NAMALWA (cell line): ENCODE measurements at places on chromosomes 1 and 21.

GRCh38 chr1:237702161-237702560 lies 188.6 kb downstream of the ZP4 start:
- no peak for DNase-seq

GRCh38 chr21:36692835-36693488 lies 6.0 kb upstream of the SIM2 start:
- no peak for DNase-seq

GRCh38 chr1:172941471-172941870 lies 109.3 kb downstream of the TNFSF18 start:
- no peak for DNase-seq

- DNase-seq: no peak
These were observed 25.1 kb upstream of the BRDT start for GRCh38 chr1:91924146-91924545.

DNA sequence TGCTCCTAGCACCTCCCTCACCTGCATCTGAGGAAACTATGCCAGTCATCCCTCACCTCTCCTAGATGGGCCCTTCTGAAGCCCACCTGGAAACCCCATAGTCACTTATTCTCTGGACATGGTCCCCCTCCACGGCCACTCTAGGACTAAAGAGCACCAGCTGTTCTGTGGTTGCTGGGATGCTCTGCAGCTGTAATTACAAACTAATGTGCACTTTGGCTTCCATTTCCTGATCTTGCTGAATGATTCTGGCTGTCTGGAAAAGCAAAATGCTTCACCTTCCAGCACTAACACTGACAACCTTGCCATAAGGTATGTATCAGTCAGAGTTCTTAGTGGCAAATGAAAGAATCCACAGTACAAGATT lies 48.7 kb upstream of the PSEN2 start:
- DNase-seq: no peak

DNA sequence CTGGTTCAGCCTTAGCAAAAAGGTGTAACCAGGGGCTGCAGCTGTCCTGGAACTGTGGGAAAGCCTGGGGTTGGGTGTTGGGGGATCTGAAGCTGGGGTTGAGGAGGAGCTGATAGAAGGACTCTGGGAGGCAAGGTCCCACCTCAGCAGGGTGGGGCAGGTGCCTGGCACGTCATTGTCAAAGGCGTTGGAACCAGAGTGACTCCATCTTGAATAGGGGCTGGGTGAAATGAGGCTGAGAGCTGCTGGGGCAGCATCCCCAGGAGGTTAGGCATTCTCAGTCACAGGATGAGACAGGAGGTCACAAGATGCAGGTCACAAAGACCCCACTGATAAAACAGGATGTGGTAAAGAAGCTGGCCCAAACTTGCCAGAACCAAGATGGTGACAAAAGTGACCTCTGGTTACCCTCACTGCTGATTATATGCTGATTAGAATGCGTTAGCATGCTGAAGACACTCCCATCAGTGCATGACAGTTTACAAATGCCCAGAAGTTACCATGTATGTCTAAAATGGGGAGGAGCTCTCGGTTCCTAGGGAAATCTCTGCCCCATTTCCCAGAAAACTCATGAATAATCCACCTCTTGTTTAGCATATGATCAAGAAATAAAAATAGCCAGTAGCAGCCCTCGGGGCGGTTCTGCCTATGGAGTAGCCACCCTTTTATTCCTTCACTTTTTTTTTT lies 85.4 kb downstream of the IER5 start:
- DNase-seq: no peak

GRCh38 chr1:240100371-240100934 lies 8.8 kb downstream of the FMN2 start:
- DNase-seq: no peak

- no peak for DNase-seq
These were observed 1.4 kb downstream of the SPTA1 start for GRCh38 chr1:158685085-158685484.

DNA sequence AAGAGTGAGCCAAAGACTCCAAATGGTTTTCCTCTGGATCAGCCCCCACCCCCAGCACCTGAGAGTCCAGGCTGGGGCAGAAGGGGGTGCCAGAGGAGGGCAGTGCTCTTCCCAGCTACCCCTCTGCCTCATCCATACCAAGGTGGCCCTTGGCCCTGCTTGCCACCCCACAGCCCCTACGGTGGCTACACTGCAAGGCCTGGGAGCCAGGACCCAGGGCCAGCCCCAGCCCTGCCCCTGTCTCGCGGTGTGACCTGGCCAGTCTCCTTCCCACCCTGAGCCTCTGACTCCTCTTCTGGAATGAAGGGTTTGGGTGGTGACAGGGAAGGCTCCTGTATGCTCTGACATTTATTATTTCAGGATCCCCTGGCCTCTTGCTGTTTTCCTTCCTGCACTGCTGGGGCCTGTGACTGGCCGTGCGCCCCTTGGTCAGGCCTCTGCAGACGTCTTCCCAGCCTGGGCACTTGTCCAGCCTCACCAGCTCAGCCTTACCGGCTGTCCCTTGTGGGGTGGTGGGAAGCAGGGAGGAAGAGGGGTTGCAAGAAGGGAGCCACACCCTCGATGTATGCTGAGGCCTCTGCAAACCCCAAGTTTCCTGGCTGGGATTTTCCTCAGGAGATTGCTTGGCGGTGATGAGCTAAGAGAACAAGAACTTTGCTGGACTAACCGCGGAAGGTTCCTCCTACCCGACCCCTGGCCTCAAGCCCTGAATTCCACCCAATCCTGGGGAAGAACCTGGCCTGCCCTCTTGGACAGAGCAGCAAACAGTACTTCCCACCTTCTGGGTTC lies 13.5 kb downstream of the ASAP3 start:
- DNase-seq: no peak

GRCh38 chr1:97791251-97791650 lies 129.6 kb downstream of the DPYD start:
- peak; percentile 8 for DNase-seq

DNA sequence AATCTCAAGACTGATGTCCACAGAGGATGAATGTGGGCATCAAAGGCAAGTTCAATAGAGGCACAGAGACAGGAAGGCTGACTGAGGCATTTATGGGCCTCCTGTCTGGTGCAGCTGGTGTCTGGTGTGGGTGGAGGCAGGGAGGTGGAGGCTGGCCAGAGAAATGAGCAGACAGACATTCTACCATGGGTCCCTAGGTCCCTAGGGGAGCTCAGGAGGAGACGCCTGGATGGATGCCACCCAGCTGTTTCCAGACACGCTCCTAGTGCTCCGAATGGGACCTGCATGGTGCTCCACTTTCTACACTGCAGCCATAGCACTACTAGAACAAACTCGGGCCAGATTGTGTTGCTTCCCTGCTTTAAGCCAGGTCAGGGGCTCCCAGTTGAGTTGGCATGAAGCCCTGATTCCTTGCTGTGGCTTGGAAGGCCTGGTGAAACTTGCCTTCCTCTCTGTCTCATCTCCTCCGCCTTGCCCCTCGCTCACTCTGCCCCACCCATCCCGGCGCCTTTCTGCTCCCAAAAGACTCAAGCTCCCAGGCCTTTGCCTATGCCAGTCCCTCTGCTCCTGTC lies 25.3 kb downstream of the PADI2 start:
- DNase-seq: no peak

DNA sequence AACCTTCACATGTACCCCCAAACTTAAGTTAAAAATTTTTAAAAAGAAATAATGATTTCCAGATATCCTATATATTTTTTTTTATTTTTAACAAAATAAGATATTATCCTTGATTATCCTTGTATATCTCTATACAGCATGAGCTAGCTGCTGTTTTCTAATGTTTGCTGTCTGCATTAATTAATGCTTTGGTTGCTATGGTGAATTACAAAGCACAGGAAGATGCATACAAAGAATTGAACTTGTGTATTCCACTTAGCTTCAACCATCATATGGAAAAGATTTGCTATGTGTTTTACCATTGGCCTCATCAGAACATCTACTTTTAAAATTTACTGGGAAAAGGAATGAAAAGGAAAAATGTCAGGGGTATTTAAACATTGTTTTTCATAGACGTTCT lies 35.4 kb downstream of the VPS45 start:
- DNase-seq: peak; percentile 28

DNA sequence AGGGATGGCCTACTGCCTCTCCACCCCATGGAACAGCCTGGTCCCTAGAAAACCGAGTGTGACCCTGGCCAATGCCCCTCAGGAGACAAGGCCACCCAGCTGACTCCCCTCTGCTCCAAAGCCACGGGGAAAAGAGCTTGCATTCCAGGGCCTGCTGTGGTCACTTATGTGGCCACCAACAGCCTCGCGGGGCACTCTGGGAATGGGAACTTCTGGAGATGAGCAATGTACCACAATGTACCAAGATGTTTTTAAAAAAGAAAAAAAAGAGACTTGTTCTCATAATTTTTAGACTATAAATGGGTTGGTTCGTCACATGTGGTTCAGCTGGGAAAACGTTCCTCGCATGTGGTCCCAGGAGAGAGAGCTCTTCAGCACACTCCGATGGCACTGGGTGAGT lies 62.8 kb downstream of the SLC66A1 start:
- no peak for DNase-seq

DNA sequence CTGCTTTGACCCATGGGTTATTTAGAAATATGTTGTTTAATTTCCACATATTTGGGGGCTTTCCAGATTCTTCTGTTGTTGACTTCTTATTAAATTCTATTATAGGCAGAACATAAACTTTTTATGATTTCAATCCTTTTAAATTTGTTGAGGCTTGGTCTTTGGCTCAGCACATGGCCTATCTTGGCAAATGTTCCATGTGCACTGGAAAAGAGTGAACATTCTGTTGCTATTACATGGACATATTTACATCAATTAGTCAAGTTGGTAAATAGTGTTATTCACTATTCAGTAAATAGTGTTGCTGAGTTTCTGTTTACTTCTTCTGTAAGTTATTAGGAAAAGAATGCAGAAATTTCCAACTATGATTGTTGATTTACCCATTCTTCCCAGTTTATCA lies 75.4 kb downstream of the ETS2 start:
- DNase-seq: no peak

DNA sequence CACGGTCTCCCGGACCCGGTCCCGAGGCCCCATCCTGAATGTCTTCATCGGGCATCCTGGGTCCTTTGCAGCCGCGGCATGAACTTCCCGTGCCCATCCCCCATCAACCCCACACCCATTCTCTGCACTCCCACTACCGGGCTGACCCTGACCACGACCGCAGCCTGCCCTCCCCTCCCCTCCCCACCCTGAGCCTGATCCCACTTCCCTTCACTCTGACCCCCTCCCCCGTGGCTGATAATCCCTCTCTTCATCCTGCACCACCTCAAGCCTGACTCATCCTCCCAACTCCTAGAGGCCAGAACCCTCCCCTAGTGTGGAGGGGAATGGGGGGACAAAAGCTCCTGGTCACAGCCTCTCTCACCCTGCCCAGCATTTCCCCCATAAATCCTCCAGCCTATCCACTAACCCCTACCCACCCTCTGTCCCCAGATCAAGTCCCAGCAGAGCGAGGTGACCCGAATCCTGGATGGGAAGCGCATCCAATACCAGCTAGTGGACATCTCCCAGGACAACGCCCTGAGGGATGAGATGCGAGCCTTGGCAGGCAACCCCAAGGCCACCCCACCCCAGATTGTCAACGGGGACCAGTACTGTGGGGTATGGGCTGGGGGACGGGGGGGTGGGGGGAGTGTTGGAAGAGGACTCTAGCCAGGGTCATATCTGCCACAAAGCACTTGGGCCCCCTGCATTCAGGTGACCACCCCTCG lies 602 bp downstream of the SH3BGRL3 start:
- no peak for DNase-seq

DNA sequence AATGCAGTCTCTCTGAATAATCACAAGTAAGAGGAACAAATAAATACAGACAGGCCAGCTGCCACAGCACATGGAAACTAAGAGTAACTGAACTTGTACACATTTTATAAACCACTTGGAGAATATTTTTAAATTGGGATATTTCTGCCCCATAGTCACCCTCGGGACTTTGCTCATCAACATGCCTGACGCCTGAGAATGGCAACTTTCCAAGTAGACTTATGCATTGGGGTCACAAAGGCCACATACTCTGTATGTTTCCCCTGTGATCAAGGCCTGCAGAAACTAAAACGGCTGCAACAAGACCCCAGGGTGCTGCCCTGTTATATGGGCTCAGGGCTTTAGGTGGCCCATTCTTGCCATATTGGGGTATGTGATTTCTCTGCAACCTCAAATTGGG lies 38.3 kb upstream of the GJA5 start:
- DNase-seq: no peak

GRCh38 chr1:53308506-53308905 lies 19.4 kb downstream of the LRP8 start:
- DNase-seq: no peak

DNA sequence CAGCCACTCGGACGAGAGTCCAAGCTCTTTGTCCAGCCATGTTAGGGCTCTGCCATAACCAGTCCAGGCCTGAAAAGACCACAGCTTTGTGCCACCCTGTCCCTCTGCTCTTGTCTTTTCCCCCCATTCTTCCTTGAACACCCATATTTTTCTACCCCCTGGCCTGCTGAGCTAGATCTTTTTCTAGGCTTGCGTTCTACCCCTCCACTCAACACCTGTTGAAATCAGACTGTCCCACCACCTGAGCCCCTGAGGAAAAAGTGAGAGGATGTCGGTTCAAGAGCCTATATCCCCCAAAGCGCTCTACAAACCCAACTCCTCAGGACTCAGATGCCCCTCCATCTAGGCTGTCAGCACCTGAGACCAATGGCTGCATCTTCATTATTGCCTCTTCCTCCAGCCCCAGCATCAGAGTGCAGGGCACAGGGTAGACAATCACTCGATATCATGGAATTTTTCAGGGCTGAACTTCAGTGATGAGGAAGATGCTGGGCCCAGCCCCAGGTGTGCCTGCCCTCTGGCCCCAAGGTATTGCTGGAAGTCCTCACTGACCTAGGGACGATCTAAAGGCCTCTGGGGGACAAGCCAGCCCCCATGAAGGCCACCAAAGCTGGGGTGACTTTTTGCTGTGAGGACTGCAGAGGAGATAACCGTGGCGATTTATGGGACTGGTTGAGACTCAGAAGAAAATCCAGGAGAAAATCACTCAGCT lies 75.3 kb downstream of the CD247 start:
- no peak for DNase-seq

DNA sequence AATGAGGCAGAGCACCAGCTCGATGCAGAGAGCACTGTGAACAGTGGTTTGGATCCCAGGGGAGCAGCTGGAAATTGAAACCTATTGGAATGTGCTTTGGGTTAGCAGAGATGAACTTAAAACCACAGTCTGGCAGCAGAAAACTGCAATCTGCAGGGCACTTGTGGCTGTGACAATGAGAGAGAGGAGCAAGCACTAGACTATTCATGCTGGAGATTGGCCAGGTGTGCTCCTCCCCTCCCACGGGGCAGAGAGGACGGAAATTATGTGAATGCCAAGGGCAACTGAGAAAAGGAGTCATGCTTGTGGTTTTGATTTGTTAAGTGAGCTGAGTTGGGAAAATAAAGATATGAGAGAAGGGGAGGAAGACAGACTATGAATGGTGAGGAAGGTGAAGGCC lies 38.1 kb downstream of the HSD3B2 start:
- no peak for DNase-seq

DNA sequence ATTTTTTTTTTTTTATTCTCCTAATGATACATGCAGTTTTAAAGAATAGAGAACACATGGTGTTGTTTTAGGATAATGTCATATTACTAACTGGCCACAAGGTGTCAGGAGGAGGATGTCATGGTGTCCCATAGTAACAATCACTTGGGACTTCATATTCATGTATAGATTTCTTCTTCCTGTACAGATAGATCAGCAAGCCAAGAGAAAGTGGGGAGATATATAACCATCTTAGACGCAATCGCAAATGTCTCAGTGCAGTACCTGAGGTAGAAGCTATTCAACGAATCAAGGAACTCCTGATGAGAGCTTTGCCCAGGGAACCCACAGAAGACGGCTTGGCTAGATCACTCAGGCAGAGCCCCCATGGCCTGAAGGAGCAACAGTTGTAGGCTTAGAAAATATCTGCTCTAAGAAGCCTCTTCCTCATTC lies 12.3 kb downstream of the OR2T11 start:
- peak; percentile 57 for DNase-seq
